ENCODE measurements at places on chromosomes 6 and 20. TPM values are rescaled to one million over a fixed set of nuclear protein-coding genes. Genes with fewer than 3 reads are reported as not detected.

DNA sequence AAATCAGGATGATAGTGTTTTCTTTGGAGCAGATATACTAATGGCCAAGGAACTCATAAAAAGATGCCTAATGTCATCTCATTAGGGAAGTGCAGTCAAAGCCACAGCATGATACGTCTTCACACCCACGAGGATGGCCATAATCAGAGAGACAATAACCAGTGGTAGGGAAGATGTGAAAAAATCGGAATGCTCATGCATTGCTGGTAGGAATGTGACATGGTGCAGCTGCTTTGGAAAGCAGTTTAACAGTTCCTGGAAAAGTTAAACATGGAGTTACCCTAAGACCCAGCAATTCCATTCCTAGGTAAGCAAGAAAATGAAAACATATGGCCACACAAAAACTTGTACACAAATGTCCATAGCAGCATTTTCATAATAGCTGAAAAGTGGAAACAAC, 29.9 kb downstream of the BCAS1 start:
- DNase-seq, result no peak
- H3K27ac ChIP-seq, result no peak overlapping the region
- H3K36me3 ChIP-seq, result no peaks in the 10 kb centered on the region
- H3K27me3 ChIP-seq, result peaks cover 20% of the 10 kb centered on the region
- no peak overlapping the region for H3K4me3 ChIP-seq

GRCh38 chr20:23193801-23194384, 107.8 kb upstream of the CD93 start:
- H3K27ac ChIP-seq, result no peak overlapping the region
- DNase-seq, result no peak
- no peaks in the 10 kb centered on the region for H3K36me3 ChIP-seq
- H3K27me3 ChIP-seq, result peaks cover 23% of the 10 kb centered on the region

GRCh38 chr6:143877584-143878271, 13.5 kb downstream of the ZC2HC1B start:
- DNase-seq, result no peak
- no peaks in the 10 kb centered on the region for H3K27me3 ChIP-seq
- H3K4me1 ChIP-seq, result peaks cover 16% of the 10 kb centered on the region
- H3K4me3 ChIP-seq, result no peak overlapping the region
- H3K27ac ChIP-seq, result no peak overlapping the region
- peaks cover 12% of the 10 kb centered on the region for H3K36me3 ChIP-seq

GRCh38 chr20:63280371-63280770, 7.8 kb downstream of the ARFGAP1 start:
- no peak for DNase-seq
- no peak overlapping the region for H3K4me3 ChIP-seq
- peaks cover 2% of the 10 kb centered on the region for H3K36me3 ChIP-seq
- peaks cover 5% of the 10 kb centered on the region for H3K4me1 ChIP-seq
- H3K27ac ChIP-seq, result no peak overlapping the region

GRCh38 chr20:7348253-7348652, 580.8 kb downstream of the BMP2 start:
- DNase-seq, result no peak
- no peak overlapping the region for H3K4me3 ChIP-seq
- H3K4me1 ChIP-seq, result no peaks in the 10 kb centered on the region

- no peak for DNase-seq
- no peak overlapping the region for H3K4me3 ChIP-seq
- H3K4me1 ChIP-seq, result peaks cover 7% of the 10 kb centered on the region
- H3K27me3 ChIP-seq, result no peaks in the 10 kb centered on the region
These were observed 13.1 kb downstream of the ZNF341 start for GRCh38 chr20:33744773-33745385.

The TREM1 gene
- not detected for total RNA-seq

The CLPSL1 gene
- not detected for total RNA-seq
